Activated CD4-positive, CD25-positive, alpha-beta regulatory T cell treated with anti-CD3 and anti-CD28 coated beads, Interleukin-2, amount 50 U/mL, for 24 hours (primary cell): ENCODE measurements at places on chromosomes 3 and 15.
A peak's percentile ranks its signal among the peaks of the same experiment; 100 is the strongest.

DNA sequence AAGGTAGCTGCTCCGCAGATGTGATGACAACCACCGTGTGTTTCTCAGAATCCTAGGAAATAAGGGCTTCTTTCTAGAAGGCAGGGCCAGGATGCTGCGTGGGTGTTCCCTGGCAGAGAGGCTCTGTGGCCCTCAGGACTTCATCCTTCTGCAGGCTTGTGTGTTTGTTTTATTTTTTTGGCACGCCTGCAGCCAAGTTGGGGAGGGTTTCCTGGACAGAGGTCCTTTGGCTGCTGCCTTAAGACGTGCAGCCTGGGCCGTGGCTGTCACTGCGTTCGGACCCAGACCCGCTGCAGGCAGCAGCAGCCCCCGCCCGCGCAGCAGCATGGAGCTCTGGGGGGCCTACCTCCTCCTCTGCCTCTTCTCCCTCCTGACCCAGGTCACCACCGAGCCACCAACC is at the start of gene CLEC3B:
Gene CLEC3B, plus strand, starts transcription at position 266 of the 400 bp plus-strand sequence. Its CDS starts 60 bp downstream, at position 326.
- ATAC-seq: no peak

DNA sequence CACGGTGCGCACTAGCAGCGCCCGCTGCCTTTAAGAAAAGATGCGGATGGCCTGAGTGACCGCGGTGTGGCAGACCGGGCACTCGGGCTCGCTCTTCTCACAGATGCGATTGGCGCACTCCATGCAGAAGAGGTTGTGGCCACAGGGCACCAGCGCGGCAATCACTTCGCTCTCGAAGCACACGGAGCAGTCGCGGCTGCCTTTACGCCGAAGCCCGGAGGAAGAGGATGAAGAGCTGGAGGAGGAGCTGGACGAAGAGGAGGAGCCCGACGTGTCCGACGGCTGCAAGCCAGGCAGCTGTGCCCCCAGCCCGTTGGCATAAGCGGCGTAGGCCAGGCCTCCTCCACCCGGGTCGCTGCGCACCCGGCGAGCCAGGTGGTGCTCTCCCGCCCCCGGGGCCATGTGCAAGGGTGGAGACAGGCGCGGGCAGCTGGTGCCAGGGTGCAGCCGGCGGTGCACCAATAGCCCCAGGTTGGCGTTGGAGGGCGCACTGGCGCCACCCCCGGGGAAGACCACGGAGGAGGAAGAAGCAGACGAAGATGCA is 2.6 kb downstream of the MEX3B start:
- ATAC-seq: no peak

DNA sequence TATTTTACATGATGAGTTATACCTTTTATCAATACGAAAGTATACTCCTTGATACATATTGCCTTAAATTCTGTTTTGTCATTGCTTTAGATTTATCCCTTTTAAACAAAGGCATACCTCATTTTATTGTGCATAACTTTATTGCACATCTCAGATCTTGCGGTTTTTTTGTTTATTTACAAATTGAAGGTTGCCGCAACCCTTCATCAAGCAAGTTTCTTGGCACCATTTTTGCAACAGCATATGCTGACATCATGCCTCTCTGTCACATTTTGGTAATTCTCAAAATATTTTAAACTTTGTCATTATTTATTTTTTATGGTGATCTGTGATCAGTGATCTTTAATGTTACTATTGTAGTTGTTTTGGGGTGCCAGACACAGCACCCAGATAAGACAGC is 20.9 kb downstream of the SNRK start:
- no peak for ATAC-seq

GRCh38 chr3:62529230-62529629 is 155.9 kb upstream of the FEZF2 start:
- ATAC-seq: no peak

- ATAC-seq: no peak
Measured at GRCh38 chr3:187085021-187085666, 54.2 kb downstream of the RPL39L start.

GRCh38 chr3:141385406-141386125 is 17.3 kb downstream of the ZBTB38 start:
- ATAC-seq: no peak

DNA sequence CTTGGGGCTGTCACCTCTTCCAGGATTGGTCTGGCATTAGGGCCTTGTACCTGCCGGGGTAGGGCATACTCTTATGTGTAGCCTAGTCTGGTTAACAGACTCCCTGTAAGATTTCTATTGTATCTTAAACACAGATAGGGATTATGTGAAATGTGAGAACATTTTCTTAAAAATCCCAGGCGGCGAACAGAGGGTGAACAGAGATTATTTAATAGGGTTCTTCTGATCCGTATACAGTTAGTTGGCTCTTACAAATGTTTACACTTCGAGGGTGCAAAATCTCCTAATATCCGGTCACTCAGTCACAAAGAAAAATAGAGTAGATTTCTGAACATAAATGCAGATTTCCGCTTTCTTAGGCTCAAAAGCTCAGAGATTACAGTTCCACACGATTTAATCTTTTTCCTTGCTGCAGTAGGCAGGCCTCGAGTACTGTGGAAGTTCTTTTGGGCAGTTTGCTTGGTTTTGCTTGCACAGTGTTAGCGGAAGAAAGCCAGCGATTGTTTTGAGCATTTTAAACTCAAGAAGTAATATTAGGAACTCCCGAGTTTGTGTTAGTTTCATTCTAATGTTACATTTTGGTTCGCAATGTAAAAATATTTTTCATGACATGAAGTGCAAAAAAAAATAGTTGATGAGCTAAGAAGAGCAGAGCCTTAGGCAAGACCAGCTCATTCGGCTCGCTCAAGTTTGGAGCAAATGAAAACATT is 993 bp downstream of the PLCL2 start:
- peak; percentile 12 for ATAC-seq

DNA sequence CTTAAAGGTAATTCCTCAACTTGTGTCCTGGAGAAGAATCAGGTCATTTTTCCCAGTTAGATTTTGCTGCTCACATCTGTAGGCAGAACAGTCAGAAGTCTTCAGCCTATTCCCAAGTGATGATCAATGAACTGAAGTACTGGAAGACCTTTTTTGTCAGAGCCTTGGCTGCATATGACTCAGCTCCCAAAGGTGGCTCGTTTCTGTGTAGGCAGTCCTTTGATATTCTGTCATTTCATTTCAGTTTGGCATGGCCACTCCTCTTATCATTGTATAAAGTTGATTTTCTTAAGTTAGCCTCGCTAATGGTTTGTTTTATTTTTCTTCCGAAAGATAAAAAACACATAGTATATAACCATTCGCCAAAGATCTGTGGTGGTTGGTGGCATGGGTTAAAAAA is 90.7 kb downstream of the KLHL25 start:
- peak; percentile 63 for ATAC-seq

- ATAC-seq: no peak
Measured at GRCh38 chr3:172606021-172606420, 82.8 kb upstream of the TNFSF10 start.

DNA sequence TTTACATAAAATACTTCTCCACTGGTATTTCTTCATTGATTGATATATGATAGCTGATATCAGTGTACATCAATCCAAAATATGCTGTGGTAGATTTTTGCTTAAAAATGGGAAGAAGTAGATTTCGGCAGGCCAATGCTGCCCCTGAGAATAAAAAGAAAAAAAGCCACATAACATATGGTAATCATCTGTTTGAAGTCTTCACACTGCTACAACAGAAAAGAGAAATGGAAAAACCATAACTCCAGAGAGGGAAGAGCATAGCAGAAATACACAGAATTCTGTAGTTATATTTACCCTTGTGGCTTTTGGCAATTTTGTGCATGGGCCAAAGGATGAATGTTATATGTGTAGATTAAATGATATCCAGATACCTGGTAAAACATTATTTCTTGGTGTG is 143.1 kb upstream of the KCNMB2 start:
- no peak for ATAC-seq

- ATAC-seq: no peak
Measured at GRCh38 chr3:153856932-153857331, 264.3 kb upstream of the ARHGEF26 start.

DNA sequence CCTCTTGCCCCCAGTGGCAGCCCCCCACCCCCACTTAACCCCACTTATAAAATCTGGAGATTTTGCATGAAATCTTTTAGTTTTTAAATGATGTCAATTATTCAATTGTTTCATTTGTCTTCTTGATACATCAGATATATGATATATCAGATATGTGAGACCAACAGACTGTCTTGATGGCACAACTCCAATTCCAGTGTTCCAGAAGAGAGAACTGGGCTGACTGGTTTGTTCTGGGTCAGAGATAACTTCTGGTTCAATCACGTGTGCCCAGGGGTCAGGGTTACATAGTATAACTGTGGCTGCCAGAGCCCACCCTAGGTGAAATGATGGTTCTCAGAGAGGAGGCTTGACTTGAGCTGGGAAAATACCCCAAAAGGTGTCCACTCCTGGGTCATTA is 32.4 kb upstream of the ATG7 start:
- ATAC-seq: no peak

DNA sequence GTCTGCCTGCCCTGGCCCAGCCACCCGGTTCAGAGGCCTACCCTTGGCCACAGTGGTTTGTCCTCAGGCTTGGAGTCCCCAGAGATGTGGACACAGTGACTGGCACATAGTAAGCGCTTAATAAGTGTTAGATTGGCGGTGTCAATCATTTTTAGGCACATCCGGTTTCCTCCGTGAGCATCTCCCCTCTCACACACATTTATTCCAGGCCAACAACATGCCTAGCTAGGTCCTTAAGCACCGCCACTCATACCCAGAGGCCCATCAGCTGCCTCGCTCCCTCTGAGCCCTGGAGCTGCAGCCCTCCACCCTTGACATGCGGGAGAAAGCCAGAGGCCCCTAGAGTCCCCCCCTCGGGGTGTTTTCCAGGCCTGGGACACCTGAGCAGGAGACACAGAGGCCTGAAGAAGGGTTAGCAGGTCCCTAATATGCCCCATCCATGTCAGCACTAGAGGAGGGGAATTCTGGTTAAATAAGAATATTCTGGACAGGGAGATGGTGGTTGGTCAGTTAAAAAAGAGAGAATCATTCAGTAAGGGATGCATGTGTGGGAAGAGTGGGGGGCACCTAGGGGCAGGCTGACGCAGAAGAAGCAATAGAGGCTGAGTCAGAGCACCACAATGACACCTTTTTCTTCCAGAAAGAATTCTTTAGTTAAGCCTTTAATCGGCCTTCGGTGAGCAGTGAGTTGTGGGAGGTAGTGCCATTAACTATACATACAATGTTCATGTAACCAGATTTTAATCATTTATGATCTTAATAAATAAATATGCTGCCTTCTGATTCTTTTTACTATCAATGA is 22.3 kb downstream of the NR2F2 start:
- no peak for ATAC-seq

GRCh38 chr3:194766845-194767244 is 81.2 kb downstream of the FAM43A start:
- no peak for ATAC-seq

DNA sequence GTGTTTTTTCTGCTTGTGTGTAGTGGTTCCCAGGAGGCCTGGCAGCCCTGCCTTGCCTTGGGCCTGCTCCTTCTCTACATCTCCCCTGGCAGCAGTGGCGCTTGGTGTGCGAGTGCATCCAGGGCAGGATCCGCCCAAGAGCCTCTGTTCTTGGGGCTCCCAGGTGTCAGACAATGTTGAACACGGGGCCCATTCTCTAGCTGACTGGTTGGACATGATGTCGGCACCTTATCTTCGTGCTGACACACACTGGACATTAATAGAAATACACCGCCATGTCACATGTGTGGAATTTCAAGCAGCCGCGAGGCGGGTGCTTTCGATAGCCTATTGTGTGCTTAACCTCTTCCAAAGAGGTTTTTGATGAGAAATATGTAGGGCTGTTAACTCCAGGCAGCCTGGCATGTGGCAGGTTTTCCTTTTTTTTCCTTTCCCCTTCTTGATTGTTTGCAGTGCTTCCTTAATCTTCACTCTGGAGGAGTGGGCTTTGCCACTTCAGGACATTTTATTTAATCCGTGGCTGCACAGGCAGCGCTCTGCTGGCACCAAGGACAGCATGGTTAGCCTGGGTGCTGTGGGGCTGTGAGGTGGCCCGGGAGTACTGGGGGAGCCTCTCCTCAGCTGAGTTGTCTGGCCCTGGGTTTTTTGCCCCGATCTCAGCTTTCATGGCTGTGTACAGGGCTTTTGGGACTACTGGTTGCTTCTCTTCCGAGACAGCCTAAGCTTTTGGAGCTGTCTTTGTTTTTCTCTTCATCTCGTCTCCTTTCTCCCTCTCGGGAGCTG is 42.5 kb downstream of the CHCHD6 start:
- no peak for ATAC-seq

DNA sequence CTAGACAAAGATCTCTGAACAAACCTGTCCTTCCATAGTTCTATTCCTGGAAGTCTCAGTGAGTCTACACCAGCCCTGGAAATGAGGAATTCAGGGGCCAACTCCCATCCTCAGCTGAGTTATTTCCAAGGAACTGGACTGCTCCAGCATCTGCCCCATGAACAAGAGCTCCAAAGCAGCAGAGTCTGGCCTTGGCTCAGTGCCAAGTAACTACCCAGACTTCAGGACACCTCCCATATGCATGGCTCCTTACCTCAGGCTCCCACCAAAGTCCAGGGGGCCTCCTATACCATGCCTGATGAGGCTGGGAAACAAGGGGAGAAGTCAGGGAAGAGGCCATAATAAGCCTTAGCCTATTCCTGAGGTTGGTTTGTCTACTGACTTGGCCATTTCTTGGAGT is 45.0 kb downstream of the FAIM start:
- ATAC-seq: no peak

DNA sequence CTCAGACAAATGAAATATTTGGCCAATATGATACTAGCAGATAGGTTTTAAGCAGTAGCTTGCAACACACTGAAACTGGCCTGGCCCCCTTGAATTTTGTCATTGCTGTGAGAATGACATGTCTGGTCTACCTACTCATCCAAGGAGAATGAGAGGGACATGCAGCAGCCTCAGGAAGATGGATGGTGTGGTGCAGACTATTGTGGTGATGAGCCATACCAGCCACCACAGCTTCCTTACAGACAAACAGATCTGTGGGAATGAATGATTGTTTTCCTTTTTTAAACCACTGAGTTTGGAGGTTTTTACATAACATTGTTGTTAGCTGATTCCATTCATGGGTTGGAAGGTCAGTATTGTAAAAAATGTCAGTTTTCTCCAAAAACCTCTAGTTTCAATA is 133.7 kb upstream of the POU1F1 start:
- no peak for ATAC-seq

GRCh38 chr3:111534701-111535100 is 7.3 kb upstream of the CD96 start:
- no peak for ATAC-seq

DNA sequence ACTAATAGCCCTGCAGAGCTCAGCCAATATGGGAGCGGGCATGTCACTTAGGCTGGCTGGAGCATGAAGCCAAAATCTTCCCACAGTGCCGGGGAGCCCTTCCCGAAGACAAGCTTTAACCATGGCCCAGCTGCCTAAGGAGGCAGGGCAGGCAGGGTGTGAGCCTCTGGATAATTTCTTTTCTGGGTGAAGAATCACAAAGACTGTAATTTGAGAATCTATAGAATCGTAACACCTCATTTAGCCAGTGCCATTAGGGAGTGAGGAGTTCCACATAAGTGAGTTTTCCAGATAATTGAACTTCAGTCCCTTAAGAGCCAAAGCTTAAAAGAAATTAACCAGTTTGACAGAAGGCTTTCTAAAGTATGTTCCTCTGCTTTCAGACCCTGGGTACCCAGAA is 40.2 kb upstream of the TLE3 start:
- no peak for ATAC-seq

GRCh38 chr3:24202071-24202470 is 257.0 kb downstream of the NR1D2 start:
- ATAC-seq: no peak

- no peak for ATAC-seq
Measured at GRCh38 chr3:4417449-4417848, 49.6 kb downstream of the SUMF1 start.
